Renal cortex interstitium (tissue), 15 donors: ENCODE measurements at places on chromosomes 4 and X. TPM values are rescaled to one million over a fixed set of nuclear protein-coding genes. Genes with fewer than 3 reads are reported as not detected.

RP2 gene
- 13.3 TPM for polyA plus RNA-seq

SMR3B gene
- not detected for polyA plus RNA-seq

DNA sequence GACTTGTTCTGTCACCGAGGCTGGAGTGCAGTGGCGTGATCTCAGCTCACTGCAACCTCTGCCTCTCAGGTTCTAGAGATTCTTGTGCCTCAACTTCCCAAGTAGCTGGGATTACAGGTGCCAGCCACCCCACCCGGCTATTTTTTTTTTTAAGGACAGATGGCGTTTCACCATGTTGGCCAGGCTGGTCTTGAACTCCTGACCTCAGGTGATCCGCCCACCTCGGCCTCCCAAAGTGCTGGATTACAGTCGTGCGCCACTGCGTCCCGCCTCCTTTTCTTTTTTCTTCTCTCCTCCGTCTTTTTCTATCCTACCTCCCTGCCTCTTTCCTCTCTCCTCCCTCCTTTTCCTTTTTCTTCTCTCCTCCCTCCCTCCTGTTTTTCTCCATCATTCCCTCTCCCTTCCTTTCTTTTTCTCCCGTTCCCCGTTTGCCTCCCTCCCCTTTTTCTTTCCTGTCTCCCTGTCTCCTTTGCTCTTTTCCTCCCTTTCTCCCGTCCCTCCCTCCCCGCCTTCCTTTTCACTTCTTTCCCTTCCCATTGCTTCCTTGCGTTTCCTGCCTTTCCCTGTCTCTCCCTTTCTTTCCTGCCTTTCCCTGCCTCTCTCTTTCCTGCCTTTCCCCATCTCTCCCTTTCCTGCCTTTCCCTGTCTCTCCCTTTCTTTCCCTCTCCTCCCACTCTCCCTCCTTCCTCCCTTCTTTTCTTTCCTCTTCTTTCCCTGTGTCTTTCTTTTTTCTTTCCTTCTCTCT is 2.1 kb upstream of the SLC25A6 start:
- no peak for DNase-seq

ASB12 gene
- 0.70 TPM for polyA plus RNA-seq
